Foreskin fibroblast (primary cell): ENCODE measurements at places on chromosomes 13 and 19.

GRCh38 chr19:14979476-14980255, at the start of gene SLC1A6:
SLC1A6 (minus strand) TSS chr19:14979864; CDS start chr19:14972910, 6,954 bp downstream.
- DNase-seq = no peak

- DNase-seq = peak; percentile 84
Observed at GRCh38 chr13:19597523-19597922, 35.9 kb upstream of the MPHOSPH8 start.

GRCh38 chr13:21095311-21095710, 33.9 kb upstream of the LATS2 start:
- no peak for DNase-seq

GRCh38 chr13:99624936-99625540, 123.8 kb downstream of the TM9SF2 start:
- no peak for DNase-seq

GRCh38 chr13:71522941-71523526, 344.0 kb downstream of the DACH1 start:
- no peak for DNase-seq

GRCh38 chr19:55704494-55705245, 29.6 kb downstream of the EPN1 start:
- DNase-seq = no peak

- DNase-seq = no peak
Observed at GRCh38 chr13:22235950-22236290, 565.0 kb downstream of the FGF9 start.

DNA sequence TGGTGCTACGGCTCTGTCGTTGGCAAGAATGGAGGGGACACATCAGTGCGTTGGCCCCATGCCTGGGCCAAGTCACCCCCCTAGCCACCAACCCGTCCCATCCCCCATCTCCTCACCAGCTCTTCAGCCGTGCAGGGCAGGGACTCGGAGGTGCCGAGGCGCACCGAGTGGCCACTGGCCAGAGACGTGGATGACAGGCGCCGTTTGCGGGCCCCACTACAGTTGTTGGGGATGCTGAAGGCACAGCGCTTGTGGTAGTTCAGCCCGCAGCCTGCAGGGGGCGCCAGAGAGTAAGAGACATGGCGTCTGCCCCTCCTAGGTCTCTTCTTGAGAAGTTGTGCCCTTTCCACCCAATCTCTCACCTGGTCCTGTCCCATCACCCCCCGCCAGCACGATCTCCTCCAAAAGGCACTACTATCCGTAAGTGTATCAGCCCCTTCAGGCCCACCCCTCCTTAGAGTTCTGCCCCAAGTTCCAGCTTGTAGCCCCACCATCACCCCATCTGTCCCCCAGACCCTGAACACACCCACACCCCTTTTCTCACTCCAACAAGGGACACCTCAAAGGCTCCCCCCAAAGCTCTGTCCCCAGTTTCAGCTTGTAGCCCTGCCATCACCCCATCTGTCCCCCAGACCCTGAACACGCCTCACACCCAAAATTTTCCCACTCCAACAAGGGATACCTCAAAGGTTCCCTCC, 12.4 kb downstream of the PRKD2 start:
- DNase-seq = peak; percentile 54

DNA sequence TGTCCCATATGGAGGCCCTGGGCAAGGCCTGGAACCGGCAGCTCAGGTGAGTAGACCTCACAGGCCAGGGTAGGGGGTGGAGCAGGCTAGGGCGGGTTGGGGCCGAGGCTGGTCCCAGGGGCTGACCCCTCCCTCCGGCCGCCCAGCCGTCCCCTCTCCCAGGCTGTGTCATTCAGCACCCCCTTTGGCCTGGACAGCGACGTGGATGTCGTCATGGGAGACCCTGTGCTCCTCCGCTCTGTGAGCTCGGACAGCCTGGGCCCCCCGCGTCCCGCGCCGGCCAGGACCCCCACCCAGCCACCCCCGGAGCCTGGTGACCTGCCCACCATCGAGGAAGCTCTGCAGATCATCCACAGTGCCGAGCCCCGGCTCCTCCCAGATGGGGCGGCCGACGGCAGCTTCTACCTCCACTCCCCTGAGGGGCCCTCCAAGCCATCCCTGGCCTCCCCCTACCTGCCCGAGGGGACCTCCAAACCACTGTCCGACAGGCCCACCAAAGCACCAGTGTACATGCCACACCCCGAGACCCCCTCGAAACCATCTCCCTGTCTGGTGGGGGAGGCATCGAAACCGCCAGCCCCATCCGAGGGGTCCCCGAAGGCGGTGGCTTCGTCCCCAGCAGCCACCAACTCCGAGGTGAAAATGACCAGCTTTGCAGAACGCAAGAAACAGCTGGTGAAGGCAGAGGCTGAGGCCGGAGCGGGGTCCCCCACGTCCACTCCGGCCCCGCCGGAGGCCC, 16.0 kb downstream of the CAMSAP3 start:
- DNase-seq = no peak

- no peak for DNase-seq
Observed at GRCh38 chr19:960601-960938, 23.6 kb upstream of the WDR18 start.

- no peak for DNase-seq
Observed at GRCh38 chr19:23055946-23056345, 53.0 kb upstream of the ZNF728 start.

DNA sequence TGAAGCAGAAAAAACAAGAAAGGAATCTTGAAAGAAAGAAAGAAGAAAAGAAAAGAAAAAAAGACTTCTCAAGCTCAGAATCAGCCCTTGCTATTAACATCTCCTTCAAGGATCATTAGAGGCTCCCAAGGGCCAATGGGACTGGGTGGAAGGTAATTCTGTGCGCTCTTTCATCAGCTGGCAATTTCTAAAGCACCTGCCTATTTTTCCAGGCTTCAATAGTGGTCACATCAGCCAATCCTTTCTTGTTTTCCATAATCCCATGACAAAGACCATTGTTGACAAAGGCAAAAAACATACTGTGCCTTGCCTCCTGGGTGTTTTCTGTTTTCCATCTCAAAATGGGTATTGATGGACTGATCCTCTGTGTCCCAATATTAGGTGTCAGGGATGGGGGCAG, 88.2 kb upstream of the TSC22D1 start:
- DNase-seq = no peak

DNA sequence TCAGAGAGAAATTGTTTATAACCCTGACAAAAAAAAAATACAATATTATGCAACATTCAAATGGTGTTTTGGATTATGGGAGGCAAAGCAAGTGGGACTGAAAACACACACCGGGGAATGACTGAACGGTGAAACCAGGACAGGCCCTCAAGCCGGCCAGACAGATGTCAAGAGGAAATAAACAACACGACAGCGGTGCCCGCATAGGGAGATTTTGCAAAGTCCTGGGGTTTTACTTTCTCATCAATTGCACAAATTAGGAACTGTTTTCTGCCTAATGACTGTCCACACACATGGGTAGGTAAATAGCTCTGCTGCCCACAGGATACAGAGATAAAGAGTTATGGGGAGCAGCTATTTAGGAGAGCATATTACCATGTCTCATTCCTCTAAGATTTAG, 134.5 kb downstream of the IRS2 start:
- no peak for DNase-seq

GRCh38 chr13:44952671-44953070, 36.6 kb downstream of the NUFIP1 start:
- no peak for DNase-seq

- no peak for DNase-seq
Observed at GRCh38 chr19:18596752-18597157, 8.2 kb downstream of the REX1BD start.

DNA sequence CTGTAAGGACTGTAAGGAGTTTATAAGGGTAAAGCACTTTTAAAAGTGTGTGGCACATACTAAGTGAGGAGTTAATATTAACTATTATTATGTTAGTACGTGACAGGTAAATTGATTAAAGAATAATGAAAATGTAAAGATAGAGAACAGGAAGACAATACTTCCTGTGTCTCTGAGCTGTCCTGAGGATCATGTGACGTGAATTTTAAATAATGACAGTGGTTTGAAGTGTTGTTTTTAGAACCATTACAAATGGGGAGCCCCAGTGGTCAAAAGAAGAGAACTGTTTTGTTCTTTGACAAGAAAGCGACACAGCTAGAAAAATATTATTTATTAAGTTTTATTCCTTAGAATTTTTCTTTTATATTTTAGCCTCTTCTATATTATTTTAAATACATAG, 241.2 kb upstream of the STARD13 start:
- no peak for DNase-seq

DNA sequence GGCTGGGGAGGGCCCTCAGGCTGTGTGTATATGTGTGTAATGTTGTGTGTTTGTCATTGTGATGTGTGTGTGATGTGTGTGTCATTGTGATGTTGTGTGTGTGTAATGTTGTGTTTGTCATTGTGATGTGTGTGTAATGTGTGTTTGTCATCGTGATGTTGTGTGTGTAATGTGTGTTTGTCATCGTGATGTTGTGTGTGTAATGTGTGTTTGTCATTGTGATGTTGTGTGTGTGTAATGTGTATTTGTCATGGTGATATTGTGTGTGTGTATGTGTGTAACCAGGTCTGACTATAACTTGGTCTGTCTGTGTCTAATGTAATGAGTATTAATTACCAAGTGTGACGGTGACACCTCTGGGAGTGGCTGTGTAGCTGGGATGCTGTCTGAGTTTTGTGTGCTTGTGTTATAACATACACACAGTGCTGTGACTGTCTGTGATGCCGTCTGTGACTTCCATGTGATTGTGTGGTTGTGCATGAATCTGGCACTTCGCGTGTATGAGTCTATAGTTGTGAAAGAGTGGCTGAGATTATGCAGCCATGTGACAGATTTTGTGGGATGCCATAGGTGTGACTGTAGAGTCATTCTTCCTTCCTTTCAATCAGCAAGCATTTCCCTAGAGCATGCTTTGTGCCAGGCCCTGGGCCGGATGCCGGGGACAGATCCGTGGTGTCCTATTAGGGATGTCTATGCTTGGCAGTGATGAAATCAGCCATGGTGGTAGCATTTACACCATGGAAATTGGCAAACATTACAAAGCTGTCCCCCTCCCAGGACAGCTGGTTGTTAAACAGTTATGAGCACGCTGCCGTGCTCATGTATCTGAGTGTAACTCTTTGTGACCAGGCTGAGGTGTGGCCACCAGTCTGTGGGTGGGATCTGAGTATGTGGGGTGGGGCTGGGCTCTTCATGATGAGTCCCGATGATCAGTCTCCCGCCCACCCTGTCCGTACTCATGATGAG, 6.4 kb downstream of the TNFSF14 start:
- no peak for DNase-seq

DNA sequence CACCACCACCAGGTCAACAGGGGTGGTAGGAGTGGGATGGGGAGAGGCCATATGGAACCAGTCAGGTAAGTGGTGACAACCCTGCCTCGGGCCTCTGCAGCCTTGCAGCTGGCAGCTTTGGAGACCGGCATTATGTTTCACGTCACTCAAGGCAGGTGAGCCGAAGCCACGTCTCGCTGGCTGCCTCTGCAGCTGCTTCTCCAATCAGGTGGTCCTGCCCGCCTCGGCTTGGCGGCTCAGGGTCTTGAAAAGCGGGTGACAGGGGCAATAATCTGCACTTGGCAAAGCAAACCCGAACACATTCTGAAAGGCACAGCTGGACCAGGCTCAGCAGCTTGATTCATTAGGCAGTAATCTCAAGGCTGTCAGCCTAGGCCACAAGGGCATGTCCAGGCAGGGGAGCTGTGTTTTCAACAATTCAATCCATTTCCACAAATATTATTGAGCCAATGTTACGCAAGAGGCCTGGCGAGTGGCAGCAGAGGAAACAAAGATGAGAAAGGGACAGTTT, 77.4 kb upstream of the PCDH8 start:
- DNase-seq = peak; percentile 3

DNA sequence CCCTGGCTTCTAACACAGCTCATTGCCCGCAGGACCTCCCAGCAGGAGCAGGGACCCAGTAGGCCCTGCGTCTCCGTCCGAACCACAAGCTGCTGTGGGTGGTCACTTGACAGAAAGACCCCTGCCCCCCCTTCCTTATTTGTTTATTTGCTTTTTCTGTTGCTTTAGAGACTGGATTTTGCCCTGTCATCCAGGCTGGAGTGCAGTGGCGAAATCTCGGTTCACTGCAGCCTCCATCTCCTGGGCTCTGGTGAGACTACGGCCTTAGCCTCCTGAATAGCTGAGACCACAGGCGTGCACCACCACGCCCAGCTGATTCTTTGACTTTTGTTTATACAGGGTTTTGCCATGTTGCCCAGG, 7.6 kb upstream of the PTBP1 start:
- no peak for DNase-seq

- DNase-seq = no peak
Observed at GRCh38 chr13:39405596-39406205, 197.3 kb downstream of the LHFPL6 start.

DNA sequence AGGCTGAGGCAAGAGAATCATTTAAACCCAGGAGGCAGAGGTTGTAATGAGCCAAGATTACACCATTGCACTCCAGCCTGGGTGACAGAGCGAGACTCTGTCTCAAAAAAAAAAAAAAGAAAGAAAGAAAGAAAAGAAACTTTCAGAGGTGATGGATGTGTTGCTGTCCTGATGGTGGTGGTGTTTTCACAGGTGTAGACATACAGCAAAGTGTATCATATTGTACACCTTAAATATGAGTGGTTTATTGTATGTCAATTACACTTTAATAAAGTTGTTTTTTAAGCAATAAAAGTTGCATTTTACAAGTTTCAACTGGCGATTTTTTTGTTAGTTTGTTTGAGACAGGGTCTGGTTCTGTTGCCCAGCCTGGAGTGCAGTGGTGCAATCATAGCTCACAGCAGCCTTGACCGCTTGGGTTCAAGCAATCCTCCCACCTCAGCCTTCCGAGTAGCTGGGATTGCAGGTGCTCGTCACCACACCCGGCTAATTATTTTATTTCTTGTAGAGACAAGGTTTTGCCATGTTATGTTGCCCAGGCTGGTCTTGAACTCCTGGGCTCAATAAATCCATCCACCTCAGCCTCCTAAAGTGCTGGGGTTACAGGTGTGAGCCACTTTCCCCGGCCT, 13.5 kb upstream of the INSR start:
- DNase-seq = no peak

DNA sequence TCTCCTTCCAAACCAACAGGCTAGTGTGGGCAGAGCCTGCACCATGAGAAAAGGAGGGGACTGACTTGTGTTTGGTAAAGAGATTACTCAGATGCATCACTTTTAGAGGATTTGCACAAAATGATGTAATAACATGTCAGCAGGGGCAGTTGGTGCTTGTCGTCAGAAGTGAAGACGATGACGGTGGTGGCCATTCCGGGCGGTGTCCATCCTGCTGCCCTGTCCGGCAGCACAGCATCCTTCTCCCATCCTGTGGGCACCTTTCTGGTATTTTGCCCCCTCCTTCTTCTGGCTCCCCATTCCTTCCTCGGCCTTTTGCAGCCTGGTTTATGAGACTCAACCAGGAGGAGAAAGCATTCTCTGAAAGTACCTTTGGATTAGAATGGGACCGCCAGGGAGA, 160.1 kb downstream of the TEX29 start:
- DNase-seq = no peak

DNA sequence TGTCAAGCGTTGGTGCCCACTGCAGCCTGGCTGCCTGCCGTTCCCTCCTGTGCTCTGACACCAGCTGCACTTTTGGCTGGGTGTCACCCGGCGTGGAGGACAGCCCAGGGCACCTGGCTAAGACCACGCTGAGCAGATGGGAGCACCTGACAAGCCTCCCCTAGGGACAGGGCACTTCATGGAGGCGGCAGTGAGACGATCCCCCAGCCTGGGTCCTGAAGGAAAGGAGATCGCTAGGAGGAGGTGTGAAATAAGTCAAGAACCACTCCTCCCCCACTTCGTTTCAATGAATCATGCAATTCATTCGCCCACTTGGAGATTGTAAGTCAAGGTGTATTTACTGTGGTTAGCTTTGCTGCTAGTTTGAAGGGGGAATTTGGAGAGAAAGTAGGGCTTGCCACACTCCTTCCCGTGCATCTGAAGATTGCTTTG, 38.8 kb downstream of the VSTM2B start:
- no peak for DNase-seq

- DNase-seq = no peak
Observed at GRCh38 chr13:69199664-69200063, 908.0 kb upstream of the ATXN8OS start.
